Stimulated activated CD4-positive, alpha-beta T cell treated with anti-CD3 and anti-CD28 coated beads, Interleukin-15, amount 100 ng/mL, for 24 hours (primary cell): ENCODE measurements at places on chromosomes 6 and 20.
A peak's percentile ranks its signal among the peaks of the same experiment; 100 is the strongest.

DNA sequence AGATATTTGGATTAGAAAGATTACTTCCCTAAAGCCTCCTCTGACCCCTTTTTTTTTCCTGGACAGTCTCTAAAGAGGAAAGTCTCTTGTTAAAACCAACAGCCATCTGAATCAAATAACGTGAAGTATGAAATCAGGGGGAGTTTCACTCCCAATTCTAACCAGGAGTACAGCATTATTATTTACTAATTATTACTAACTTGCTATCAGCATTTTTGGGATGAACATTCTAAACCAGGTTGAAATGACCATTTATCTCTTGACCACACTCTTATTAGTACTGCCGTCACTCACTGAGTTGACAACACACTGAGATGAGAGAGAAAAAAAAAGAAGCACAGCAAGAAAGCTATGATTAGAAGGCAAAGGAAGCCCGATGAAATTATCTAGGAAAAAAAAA lies 114.4 kb upstream of the BCLAF1 start:
- DNase-seq: no peak

DNA sequence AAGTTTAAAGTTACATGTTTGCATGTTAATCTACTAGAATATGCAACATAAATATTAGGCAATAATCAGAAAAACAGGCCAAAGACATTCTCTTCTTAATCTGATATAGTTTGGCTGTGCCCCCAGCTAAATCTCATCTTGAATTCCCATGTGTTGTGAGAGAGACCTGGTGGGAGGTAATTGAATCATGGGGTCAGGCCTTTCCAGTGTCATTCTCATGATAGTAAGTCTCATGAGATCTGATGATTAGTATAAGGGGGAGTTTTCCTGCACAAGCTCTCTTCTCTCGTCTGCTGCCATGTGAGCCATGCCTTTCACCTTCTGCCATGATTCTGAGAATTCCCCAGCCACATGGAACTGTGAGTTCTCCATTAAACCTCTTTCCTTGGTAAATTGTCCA lies 1241.7 kb upstream of the ADGRB3 start:
- DNase-seq: no peak

GRCh38 chr6:89144354-89144906 lies 1.4 kb upstream of the PM20D2 start:
- DNase-seq: no peak

GRCh38 chr6:120363429-120363828 lies 970.9 kb downstream of the TBC1D32 start:
- no peak for DNase-seq

DNA sequence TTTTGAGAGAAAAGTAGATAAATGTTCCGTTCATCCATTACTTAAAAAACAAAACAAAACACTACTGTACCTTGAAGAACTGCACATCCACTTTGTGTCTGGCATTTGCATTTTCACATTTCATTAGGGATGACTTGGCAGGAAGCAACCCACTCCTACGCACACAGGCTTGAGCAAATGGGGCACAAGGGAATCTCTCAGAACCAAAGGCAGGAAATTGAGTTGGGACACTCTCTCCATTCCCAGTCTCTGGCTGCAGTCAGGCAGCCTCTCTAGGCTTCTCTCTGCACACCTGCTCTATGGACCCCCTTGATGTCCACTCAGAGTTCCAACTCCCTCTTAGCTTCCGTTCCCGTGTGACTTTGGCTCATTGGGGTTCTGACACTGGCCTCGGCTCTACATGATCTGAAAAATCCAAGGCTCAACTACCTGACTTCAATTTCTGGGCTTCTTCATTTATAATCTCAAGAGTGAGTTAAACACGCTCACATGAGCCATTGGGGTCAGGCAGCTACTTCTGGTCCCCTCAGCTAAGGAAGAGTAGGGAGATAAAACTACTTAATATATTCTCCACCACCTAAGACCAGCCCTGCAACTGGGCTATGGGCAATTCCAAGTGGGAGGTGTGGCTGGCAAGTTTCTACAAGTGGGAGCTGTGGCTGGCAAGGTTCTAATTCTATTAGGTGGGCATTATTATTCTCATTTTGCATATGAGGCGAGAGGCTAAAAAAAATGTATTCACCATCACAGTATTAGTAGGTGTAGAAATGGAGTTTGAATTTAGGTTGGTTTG lies 251.9 kb downstream of the SOD2 start:
- no peak for DNase-seq

- no peak for DNase-seq
Measured at GRCh38 chr6:110587328-110587727, 110.9 kb upstream of the SLC22A16 start.

DNA sequence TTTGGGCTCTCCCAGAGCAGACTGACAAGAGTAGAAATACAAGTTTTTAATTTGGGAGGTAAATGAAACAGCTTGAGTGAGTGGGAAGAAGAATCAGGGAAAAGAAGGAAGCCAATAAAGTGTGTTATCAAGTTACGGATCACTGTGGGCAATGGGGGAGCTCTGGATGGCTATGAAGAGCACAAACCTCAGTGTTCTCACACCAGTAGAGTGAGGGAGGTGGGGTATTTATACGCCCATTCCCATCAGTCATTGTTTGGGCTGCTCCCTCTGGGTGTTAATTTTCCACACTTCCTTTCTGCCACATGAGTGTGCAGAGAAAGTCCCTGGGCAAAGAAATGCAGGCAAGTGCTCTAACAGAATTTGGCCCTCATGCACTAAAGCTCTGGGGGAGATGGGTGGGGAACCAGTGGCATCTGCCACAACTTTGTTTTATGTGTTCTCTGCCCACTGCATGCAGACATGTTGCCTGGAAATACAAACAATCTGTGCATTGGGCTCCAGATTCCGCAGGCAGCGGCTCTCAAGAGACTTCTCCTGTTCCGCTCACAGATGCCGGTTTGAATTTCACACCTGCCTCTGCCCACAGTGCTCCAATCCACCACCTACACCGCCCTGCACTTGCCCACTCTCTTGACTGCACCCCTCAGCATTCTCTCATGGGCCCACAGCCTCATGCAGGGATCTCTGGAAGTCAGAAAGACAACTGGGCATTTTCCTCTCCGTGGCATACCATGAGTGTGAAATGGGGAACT lies 211.1 kb upstream of the RNF24 start:
- DNase-seq: no peak

- peak; percentile 93 for DNase-seq
Measured at GRCh38 chr6:30769088-30769852, 24.9 kb upstream of the IER3 start.

GRCh38 chr6:53309059-53309900 lies 39.5 kb downstream of the ELOVL5 start:
- no peak for DNase-seq

GRCh38 chr6:148928811-148929210 lies 182.0 kb downstream of the UST start:
- DNase-seq: no peak

DNA sequence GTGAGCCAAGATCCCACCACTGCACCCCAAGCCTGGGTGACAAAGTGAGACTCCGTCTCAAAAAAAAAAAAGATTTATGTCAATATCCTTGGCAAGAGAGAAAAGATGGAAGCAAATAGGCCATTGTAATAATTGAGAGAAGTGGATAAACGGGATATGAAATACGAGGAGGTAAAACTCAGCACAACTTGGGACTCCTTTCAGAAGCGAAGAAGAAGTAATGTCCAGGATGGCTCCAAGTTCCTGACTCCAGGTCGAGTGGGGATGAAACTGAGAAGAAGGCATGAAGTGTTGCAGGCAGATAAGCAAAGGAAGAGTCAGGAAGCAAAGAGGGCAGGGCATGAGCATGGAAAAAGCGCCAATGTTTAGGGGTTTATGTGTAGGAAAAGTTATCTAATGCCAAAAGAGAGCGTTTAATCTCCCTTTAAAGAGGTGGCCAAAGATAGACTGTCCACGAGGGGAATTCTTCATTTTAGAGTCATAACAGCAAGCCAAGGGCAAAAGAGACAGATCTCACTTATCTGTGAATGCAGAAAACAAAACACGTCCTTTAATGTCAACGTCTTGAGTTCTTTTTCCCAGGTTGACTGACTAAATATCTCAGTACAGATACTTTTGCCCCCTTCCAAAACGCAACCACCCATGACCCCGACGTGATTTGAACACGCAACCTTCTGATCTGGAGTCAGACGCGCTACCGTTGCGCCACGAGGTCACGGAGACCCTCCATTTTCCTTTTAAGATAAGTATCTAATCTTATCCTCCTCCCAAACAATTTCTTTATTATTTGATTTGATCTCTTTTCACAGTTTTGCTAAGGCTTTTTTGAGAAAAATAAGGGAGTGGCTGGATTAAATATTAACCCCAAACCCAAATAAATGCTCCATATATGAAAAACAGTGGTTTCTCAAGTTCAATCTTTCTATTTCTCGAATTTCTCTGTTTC lies 46.3 kb upstream of the BTN3A2 start:
- no peak for DNase-seq

DNA sequence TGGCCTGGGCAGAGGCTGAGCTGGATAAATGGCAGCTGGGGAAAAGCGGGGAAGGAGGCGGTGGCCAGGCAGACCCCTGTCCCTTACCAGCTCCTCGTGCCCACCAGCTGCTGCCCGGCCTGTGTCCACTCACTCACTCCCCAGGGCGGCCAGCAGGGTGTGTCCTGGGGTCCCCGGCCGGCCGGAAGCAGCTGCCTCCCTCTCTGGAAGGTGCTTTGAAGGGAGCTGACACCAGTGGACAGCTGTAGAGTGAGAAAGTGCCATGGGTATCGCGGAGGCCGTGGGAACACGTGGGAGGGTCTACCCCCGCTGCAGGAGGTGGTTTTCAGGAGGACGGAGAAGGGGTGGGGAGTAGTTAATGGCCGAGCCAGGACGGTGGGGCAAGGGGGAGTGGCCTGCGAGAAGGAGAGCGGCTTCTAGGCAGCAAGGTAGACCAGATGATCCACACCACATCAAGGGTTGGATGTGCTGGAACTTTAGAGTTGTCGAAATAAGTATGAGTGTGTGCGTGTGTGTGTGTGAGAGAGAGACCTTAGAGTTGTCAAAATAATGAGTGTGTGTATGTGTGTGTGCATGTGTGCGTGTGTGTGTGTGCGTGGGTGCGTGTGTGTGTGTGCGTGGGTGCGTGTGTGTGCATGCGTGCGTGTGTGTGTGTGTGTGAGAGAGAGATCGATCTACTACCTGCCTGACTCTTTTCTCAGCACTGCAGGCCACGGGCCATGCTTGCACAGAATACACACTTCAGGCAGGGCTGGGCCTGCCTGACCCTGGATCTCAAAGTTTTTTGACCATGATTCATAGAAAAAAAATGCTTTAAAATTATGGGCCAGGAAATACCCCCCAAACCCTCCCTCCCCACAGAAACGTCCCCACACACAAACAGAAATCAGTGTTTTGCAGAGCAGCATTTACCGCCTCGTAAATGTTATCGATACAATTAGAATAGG lies 43.9 kb downstream of the CDH4 start:
- DNase-seq: no peak

DNA sequence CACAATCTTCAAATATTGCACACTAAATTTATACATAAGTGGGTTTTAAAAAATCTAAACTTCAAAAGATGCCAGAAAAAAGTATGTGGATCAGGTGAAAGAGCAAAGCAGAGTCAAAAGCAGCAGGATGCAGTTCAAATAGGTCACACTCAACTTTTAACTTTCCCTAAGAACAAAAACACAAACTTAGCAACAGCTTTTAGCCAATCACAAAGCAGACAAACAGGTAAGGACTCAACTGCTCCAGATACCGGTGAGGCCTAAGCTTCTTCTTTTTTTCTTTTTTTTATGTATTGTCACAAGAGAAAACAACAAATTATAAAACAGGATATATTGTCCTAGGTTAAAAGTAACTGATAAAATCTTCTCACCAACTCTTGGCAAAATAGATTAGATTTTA lies 74.7 kb downstream of the SESN1 start:
- DNase-seq: no peak

DNA sequence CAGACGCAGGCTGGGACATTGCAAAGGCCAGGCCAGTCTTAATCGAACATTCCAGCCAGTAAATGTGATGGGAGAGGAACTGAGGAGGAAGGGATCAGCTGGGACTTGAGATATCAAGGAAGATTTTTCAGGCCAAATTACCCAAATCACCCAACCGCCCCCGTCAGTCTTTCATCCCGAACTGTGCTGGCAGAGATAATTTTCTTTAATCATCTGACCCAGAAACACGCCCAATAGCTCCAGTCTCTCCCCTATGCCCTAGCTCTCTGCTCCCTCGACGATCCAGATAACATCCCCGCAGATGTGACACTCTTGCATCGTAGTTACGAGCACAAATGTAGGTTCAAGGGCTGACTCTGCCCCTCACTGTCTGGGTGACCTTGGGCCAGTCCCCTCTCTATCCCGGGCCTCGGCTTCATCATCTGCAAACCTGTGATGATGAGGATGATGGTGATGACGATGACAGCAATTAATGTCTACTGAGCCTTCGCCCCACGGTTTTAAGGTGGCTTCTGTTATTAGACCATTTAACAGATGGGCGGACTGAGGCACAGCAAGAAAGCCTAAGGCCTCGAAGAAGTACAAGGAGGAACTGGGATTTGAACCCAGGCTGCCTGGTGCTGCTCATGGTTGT lies 118.6 kb downstream of the PREX1 start:
- no peak for DNase-seq

DNA sequence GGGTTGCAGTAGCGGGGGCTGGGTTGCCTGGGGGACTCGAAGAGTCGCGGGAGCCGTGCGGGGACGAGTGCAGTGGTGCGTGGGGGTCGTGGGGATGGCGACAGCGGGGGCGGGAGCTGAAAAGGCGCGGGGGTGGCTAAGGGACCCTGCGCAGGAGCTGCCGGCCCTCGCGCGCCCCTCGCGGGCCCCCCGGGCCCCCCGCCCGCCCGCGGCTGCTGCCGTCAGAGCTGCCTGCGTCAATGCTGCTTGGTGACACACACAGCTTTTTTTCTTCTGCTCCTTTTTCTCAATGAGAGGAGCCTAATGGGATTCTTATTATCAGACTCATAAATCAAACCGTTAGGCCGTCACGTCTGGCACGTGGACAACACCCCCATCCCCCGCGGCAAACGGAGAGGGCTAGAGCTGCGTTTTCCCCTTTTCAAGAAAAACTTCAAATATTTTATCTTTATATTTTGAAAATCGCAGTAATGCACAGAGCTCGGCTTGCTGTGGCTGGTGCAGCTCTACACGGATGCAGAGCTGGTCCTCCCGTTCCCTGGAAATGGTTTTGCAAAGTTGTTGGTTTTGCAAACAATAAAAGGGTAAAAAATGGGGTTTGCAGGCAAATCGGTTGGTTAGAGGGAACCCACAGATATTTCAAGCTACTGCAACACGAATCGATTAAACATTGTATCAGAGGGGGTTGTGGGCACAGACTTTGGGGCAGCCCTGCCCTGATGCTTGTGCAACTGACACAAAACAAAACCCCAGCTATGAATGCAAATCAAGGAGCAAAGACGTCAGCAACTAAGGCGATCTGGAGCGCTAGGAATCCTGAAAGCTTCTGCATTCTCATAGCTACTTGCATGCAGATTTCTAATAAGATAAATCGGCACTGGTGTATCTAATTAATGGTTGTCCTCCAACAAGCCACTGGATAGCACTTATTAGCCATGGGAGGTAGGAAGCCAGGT lies 161.4 kb downstream of the TBXT start:
- DNase-seq: no peak

DNA sequence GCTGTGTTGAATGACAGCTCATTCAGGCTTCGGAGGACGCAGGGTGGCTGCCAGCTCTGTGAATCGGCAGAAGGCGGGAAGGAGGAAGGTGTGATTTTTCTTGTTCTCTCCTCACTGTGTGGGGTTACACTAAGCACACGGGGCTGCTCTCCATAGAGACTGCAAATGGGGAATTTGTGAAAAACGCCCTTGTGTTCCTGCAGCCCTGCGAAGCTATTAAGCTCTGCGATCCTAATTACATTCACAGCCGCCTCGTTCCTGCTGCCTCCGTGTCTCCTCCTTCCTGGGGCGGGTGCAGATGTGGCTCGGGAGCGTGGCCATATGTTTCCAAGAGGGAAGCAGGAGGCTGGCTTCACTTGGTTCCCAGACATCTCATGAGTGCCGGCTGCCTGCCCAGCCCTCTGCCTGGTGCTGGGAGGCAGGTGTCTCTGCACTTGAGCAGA lies 124.0 kb downstream of the TOX2 start:
- no peak for DNase-seq
